Midbrain (tissue), 1 donor: ENCODE measurements at places on chromosomes 2 and 18.
A peak's percentile ranks its signal among the peaks of the same experiment; 100 is the strongest.

DNA sequence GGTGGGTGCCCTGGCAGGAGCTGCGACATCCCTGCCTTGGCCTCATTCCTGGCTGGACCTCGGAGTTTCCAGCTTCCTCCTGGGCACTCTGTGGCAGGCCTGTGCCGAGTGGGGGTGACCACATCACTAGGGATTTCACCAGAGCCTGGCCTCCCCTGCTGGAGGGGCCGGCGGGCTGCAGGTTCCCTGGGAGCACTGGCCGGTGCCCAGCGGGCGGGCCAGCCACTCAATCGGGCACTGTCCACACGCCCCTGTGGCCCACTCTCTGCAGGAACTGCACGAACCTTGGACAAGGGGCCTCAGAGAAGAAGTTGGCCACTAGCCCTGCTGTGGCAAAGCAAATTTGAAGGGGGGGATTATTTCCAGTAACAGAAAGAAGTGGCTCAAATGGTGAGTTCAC, 110.7 kb upstream of the APCDD1 start:
- peak; percentile 63 for DNase-seq

DNA sequence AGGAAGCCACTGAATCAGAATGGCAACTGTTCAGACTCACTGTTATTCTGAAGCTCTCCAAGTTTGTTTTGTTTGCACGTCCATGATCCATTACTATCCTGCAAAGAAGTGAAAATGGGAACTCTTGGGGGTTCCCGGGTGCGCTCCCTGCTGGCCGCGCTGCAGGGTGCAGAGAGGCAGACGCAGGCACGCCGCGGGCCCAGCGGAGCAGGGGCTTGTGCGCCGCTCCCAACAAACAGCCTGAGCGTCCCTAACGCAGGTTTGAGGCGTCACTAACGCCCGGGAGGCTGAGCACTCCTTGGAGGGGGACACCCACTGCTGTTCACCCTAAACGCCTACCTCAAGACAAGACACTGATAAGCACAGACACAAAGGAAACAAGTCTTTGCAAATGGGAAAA, 14.3 kb upstream of the PIEZO2 start:
- no peak for DNase-seq

GRCh38 chr2:209564816-209565215, 141.0 kb downstream of the MAP2 start:
- no peak for DNase-seq

- no peak for DNase-seq
Observed at GRCh38 chr2:26696351-26696816, 3.9 kb downstream of the KCNK3 start.

DNA sequence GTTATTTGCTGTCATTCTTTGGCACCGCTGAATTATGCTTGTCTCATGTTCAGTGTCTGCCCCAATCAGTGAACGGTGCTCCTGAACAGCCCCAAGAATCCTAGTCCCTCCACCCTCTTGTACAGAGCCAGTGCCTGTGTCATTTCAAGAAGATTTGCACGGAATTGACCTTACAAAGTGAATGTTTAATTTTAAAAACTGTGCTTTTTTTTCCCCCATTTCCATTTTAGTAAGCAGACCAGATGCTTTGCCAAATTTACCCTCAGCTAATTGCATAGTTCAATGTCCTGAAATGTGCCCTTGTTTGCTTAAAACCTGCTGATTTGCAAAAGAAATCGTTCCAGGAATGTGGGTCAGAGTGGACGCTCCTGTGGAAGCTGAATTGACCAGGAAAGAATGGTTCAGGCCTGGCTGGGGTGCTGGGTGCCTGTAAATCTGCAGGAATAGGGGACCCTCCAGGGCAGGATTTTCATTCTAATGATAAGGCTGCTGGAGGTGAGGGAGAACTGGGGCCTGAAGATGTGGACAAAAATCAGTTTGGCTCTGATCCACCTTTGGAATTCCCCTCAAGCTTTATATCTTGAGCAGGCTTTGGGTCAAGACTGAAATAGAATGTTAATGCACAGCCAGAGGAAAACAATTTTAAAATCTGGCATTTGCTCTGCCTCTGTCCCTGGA, 20.1 kb downstream of the TMEM17 start:
- no peak for DNase-seq
